ENCODE measurements at places on chromosomes 7 and 10.
A peak's percentile ranks its signal among the peaks of the same experiment; 100 is the strongest.

GRCh38 chr10:31158011-31158658 is 126.5 kb upstream of the ZNF438 start:
- no peak overlapping the region for H3K27ac ChIP-seq
- H3K27me3 ChIP-seq: no peaks in the 10 kb centered on the region
- H3K36me3 ChIP-seq: no peaks in the 10 kb centered on the region
- H3K4me3 ChIP-seq: no peak overlapping the region
- DNase-seq: no peak

DNA sequence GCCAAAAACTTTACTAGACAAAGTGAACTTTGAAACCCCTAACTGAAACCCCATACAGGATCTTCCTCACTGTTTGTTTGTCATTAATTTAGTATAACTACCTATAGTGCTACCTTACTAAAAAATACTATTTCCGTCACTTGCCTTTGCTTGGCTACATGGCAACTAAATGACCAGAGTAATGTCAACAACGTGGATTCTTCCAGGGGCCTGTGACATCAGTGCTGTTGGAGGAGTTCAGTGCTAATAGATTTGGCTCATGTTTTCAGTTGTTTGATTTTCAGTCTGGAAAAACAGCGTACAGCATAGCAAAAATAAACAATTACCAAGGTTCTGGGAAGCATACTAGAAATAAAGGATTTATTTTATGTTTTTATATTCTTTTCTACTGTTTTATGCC is 3.0 kb upstream of the ASB15 start:
- no peak overlapping the region for H3K27ac ChIP-seq
- H3K36me3 ChIP-seq: no peaks in the 10 kb centered on the region
- no peak overlapping the region for H3K4me3 ChIP-seq
- no peaks in the 10 kb centered on the region for H3K27me3 ChIP-seq
- no peak for DNase-seq
- H3K4me1 ChIP-seq: no peaks in the 10 kb centered on the region

DNA sequence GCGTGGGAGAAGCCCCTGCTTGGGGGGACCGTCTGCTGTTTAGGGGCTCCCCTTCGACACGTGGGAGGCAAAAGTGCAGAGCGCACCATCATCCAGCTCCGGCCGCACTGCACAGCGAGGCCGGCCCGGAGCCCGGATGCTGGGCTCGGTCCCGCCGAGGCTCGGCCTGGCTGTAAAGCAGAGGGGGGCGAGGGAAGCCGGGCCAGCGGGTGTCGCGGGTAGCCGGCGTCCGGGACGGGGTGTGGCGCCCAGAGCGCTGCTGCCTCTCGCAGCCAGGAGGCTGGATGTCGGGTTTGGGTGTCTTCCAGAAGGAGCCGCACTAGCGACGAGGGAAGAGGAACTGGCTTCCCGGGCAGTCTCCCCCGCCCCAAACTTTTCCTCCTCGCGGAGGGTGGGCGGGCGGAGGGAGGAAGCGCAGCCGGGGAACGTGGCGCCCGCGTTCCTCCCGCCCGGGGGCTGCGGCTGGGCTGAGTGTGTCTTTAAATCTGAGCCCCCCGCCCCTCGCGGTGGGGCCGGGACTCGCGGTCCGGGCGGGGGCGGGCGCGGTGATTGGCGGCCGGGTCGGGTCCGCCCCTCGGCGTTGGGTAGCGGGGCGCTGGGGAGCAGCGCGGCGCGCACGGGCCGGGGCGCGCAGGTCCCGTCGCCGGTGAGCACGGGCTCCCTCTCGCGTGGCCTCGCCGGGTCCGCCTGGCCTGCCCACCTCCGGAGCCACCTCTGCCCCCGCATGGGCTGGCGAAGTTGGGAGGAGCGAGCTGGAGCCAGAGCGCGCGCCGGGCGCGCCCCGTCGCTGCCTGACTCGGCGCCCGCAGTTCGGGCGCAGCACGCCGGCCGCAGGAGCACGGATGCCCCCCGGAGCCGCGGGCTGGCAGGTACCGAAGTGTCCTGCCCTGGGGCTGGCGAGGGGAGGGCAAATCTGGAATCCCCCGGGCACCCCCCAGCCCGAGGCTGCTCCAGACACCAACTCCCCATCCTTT is at the start of gene PALD1:
PALD1 (plus strand) TSS at position 577 of the 974 bp plus-strand sequence. CDS start 47,185 bp downstream, outside the sequence.
- peak within 1 kb of the TSS; percentile 56 for H3K4me3 ChIP-seq
- H3K36me3 ChIP-seq: no peaks in the 10 kb centered on the region
- H3K4me1 ChIP-seq: peaks cover 29% of the 10 kb centered on the region
- peak; percentile 71 for DNase-seq
- H3K27me3 ChIP-seq: peaks cover 4% of the 10 kb centered on the region
- peak within 1 kb of the TSS; percentile 33 for H3K27ac ChIP-seq

GRCh38 chr7:28354601-28355402 is 57.5 kb upstream of the CREB5 start:
- DNase-seq: no peak
- H3K27ac ChIP-seq: no peak overlapping the region
- H3K4me3 ChIP-seq: no peak overlapping the region
- no peaks in the 10 kb centered on the region for H3K4me1 ChIP-seq
- no peaks in the 10 kb centered on the region for H3K36me3 ChIP-seq
- H3K27me3 ChIP-seq: no peaks in the 10 kb centered on the region

GRCh38 chr10:109886037-109886780 is 37.1 kb downstream of the XPNPEP1 start:
- H3K4me1 ChIP-seq: no peaks in the 10 kb centered on the region
- DNase-seq: no peak
- peaks cover 62% of the 10 kb centered on the region for H3K36me3 ChIP-seq

DNA sequence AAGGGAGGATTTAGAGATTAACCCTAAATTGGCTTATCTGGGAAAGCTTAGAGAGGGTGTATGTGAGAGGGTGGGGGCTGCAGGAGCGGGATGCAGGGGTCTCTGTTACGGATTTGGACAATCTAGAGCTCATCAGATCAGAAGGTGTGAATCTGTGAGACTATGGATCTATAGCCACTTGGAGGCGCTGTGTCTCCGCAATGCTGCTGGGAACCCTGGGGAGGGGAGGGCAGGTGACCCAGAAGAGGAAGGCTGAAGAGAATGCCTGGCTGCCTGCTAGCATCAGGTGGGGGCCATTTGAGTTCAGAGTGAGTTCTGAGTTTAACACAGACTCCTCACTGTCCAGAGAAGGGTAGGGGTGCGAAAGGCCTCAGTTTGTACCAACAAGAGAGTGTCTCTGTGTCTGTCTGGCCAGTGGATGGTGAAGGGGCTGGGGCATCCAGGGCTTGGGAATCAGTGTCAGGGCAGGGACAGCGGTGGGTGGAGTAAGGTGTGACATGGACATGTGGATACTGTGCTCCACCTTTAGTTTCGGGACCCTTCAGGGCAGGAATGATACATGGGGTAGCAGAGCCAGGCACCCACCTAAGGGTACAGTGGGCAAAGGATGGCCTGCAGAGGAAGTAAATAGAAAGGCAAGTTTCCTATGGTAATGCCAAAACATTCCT is 187.3 kb upstream of the PRSS58 start:
- DNase-seq: peak; percentile 42
- no peak overlapping the region for H3K4me3 ChIP-seq
- H3K36me3 ChIP-seq: no peaks in the 10 kb centered on the region
- no peak overlapping the region for H3K27ac ChIP-seq
- H3K27me3 ChIP-seq: no peaks in the 10 kb centered on the region
- H3K4me1 ChIP-seq: no peaks in the 10 kb centered on the region

DNA sequence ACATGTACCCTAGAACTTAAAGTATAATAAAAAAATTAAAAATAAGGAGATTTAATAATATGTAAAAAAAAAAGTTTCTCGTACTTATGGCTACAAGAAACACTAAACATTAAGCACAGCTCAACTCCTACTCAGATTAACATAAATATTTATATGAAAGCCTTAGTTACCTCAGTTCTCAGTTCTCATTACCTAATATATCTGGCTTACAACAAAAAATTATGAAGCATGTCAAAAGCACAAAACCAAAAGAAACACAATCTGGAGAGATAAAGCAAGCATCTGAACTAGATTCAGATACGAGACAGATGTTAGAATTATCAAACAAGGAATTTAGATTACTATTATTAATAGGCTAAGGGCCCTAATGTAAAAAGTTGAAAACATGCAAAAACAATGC is 40.1 kb downstream of the RNF133 start:
- no peaks in the 10 kb centered on the region for H3K27me3 ChIP-seq
- no peaks in the 10 kb centered on the region for H3K36me3 ChIP-seq
- no peaks in the 10 kb centered on the region for H3K4me1 ChIP-seq
- no peak overlapping the region for H3K4me3 ChIP-seq
- DNase-seq: no peak
- H3K27ac ChIP-seq: no peak overlapping the region

- H3K36me3 ChIP-seq: no peaks in the 10 kb centered on the region
- H3K4me1 ChIP-seq: no peaks in the 10 kb centered on the region
- DNase-seq: no peak
- H3K27ac ChIP-seq: no peak overlapping the region
Observed at GRCh38 chr10:124106241-124106879, 13.0 kb upstream of the CHST15 start.

- no peaks in the 10 kb centered on the region for H3K4me1 ChIP-seq
- no peak for DNase-seq
- no peak overlapping the region for H3K4me3 ChIP-seq
- no peaks in the 10 kb centered on the region for H3K36me3 ChIP-seq
Observed at GRCh38 chr10:130630135-130630534, 493.9 kb downstream of the GLRX3 start.

GRCh38 chr10:123402656-123403055 is 248.5 kb downstream of the BUB3 start:
- no peak overlapping the region for H3K27ac ChIP-seq
- no peak for DNase-seq
- H3K27me3 ChIP-seq: no peaks in the 10 kb centered on the region
- no peak overlapping the region for H3K4me3 ChIP-seq
- no peaks in the 10 kb centered on the region for H3K4me1 ChIP-seq
- no peaks in the 10 kb centered on the region for H3K36me3 ChIP-seq

GRCh38 chr10:58791137-58791536 is 278.5 kb downstream of the BICC1 start:
- DNase-seq: no peak
- H3K4me1 ChIP-seq: no peaks in the 10 kb centered on the region
- no peak overlapping the region for H3K27ac ChIP-seq
- H3K27me3 ChIP-seq: no peaks in the 10 kb centered on the region
- H3K4me3 ChIP-seq: no peak overlapping the region
- no peaks in the 10 kb centered on the region for H3K36me3 ChIP-seq

DNA sequence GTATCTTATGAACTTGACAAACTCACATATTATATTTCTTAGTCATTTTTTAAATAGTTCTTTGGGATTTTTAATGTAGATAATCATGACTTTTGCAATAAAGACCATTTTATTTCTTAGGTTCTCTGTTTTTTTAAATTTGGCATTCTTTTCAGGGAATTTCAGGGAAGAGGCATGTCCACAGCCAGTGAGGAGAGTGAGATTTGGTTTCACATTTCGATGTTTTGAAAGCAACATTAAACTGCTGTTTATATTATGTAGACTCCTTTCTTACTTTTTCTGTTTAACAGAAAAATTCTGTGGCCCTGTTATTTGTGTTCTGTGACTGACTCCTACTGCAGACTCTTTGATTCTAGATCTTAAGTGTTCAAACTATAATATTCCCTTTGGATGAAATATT is 153.7 kb downstream of the FAM107B start:
- no peaks in the 10 kb centered on the region for H3K27me3 ChIP-seq
- no peaks in the 10 kb centered on the region for H3K36me3 ChIP-seq
- no peak overlapping the region for H3K27ac ChIP-seq
- H3K4me3 ChIP-seq: no peak overlapping the region
- no peak for DNase-seq

GRCh38 chr7:47601881-47602249 is 20.0 kb upstream of the TNS3 start:
- no peaks in the 10 kb centered on the region for H3K36me3 ChIP-seq
- no peak overlapping the region for H3K4me3 ChIP-seq
- no peak for DNase-seq
- no peaks in the 10 kb centered on the region for H3K27me3 ChIP-seq
- H3K27ac ChIP-seq: no peak overlapping the region
